ENCODE measurements at places on chromosomes 1 and 21.

GRCh38 chr1:196649990-196650389 is 1.9 kb upstream of the CFH start:
- DNase-seq, result no peak
- H3K4me1 ChIP-seq, result peaks cover 7% of the 10 kb centered on the region
- H3K27ac ChIP-seq, result no peak overlapping the region

- H3K4me1 ChIP-seq, result no peaks in the 10 kb centered on the region
- no peaks in the 10 kb centered on the region for H3K36me3 ChIP-seq
- no peak overlapping the region for H3K27ac ChIP-seq
- H3K27me3 ChIP-seq, result no peaks in the 10 kb centered on the region
- DNase-seq, result no peak
These were observed 123.4 kb downstream of the ETS2 start for GRCh38 chr21:38929142-38929541.

DNA sequence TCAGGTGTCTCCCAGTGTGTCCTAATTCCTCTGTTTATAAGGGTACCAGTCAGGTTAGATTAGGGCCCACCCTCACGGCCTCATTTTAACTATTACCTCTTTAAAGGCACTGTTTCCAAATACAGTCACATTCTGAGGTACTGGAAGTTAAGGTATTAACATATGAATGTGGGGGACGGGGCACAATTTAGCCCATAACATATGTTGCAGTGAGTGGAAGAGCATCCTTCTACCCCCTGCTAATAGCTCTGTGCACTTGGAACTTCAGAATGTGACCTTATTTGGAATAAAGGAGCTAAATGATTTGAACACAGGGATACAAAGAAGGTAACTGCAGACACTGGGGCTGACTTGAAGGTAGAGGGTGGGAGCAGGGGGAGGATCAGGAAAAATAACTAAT is 67.3 kb upstream of the ADGRL2 start:
- H3K27me3 ChIP-seq, result no peaks in the 10 kb centered on the region
- H3K4me1 ChIP-seq, result no peaks in the 10 kb centered on the region
- H3K4me3 ChIP-seq, result no peak overlapping the region
- no peaks in the 10 kb centered on the region for H3K36me3 ChIP-seq

DNA sequence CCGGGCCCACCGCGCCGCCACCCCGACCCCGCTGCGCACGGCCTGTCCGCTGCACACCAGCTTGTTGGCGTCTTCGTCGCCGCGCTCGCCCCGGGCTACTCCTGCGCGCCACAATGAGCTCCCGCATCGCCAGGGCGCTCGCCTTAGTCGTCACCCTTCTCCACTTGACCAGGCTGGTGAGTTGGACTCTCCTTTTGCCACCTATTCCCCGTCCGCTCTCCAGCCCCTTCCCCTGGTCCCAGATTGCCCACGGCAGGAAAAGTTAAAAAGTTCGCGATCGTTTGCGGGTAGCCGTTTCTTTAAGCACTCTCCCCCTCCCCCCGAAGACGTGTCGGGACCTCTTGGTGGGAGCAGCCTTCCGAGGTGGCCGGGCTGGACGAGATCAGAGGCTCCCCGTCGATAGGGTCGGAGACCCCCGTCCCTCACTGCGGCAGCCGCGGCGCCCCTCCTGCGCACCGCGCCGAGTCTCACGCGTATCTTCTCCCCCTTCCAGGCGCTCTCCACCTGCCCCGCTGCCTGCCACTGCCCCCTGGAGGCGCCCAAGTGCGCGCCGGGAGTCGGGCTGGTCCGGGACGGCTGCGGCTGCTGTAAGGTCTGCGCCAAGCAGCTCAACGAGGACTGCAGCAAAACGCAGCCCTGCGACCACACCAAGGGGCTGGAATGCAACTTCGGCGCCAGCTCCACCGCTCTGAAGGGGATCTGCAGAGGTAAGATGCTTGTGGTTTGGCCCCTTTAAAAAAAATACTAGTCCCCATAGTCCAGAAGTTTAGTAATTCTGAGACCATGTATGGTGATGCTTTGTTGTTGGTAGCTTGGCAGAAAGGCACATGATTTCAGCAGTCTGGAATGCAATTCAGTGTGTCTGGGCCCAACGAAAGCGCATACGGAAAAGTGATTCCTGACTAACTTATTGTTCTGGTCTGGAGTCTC is 576 bp downstream of the CCN1 start:
- peaks cover 57% of the 10 kb centered on the region for H3K4me1 ChIP-seq
- H3K27ac ChIP-seq, result peak overlapping the region; percentile 95
- H3K27me3 ChIP-seq, result no peaks in the 10 kb centered on the region
- peak; percentile 62 for DNase-seq

DNA sequence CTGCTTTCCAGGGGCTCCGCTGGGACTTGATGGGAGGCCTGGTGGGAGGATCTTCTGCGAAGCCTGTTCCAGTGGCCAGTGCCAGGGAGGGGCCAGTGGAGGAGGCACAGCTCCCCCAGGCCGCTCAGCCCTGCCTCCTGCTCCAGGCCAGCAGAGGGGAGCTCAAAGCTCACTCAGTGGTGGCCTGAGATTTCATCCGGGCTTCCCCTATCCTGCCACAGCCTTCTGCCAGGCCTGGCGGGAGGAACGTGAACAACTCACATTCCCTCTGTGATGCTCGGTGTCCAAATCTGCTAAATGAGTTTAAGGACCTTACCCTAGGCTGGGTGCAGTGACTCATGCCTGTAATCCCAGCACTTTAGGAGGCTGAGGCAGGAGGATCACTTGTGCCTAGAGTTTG is 3.3 kb downstream of the CLCNKB start:
- H3K27ac ChIP-seq, result no peak overlapping the region
- no peaks in the 10 kb centered on the region for H3K27me3 ChIP-seq
- DNase-seq, result no peak
- peaks cover 12% of the 10 kb centered on the region for H3K4me1 ChIP-seq
- no peak overlapping the region for H3K4me3 ChIP-seq

DNA sequence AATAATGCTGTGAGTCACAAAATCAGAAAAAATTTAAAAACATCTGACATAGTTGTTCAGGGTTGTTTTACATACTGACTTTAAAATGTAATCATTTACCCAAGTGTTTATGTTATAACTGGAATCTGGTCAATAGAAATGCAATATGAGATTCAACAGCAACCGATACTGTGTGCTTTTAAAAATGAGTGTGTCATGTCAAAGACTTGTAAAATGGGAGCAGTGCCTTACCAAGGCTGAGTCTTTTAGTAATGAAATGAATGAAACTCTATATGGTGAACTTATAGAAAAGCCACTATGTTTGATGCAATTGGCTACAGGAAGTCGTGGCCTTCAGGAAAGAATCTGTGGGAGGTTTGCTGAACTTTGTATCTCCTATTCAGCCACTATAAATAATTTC is 570.2 kb downstream of the DPYD start:
- H3K4me1 ChIP-seq, result no peaks in the 10 kb centered on the region
- DNase-seq, result no peak
- H3K36me3 ChIP-seq, result no peaks in the 10 kb centered on the region
- no peak overlapping the region for H3K4me3 ChIP-seq
- no peak overlapping the region for H3K27ac ChIP-seq
- H3K27me3 ChIP-seq, result no peaks in the 10 kb centered on the region

GRCh38 chr21:38958940-38959691 is 153.4 kb downstream of the ETS2 start:
- H3K27me3 ChIP-seq, result no peaks in the 10 kb centered on the region
- H3K4me3 ChIP-seq, result no peak overlapping the region
- peak overlapping the region; percentile 87 for H3K27ac ChIP-seq

Data from tibial nerve (tissue), 4 donors.